ENCODE measurements at places on chromosomes 3 and 15.

DNA sequence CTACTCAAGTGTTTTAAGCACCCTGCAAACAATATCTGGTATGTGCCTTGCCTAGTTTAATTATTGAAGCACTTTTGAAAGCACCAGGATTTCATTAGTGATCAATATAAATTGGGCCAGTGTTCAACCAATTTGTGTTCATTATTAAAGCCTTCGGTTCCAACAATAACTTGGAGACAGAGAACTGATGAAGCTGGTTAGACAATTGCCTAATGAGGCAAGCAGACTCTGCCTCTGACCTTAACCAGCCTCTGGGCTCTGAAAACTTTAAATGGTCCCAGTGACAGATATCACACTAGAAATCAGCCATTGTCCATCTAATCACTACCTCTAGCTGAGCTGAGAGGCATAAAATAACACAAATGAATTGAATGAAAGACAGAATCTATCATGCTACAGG is 139.9 kb upstream of the CNTN6 start:
- DNase-seq: no peak

- DNase-seq: peak; percentile 71
Observed at GRCh38 chr3:157282261-157283191, 122.6 kb upstream of the CCNL1 start.

GRCh38 chr3:105715372-105715771 is 153.4 kb downstream of the CBLB start:
- peak; percentile 9 for DNase-seq

DNA sequence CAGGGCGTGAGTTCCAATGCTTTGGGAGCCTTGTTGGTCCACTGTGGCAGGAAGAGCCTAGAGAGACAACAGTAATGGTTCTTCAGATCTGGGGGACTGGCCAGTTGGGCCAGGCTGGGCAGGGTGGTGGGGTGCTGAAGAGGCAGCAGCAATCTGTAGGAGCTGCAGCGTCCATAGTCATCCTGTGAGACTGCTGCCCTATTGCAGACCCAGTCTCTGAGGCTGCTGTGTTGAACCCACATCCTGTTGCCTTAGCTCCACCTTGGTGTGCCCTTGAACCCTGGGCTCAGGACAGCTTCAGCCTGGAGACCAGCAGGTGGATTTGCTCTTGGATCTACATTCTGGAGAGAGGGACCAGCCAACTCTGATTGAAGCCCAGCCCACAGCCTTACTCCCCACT is 23.6 kb upstream of the ETV5 start:
- no peak for DNase-seq

- no peak for DNase-seq
Observed at GRCh38 chr15:44136991-44137477, 58.0 kb downstream of the FRMD5 start.

DNA sequence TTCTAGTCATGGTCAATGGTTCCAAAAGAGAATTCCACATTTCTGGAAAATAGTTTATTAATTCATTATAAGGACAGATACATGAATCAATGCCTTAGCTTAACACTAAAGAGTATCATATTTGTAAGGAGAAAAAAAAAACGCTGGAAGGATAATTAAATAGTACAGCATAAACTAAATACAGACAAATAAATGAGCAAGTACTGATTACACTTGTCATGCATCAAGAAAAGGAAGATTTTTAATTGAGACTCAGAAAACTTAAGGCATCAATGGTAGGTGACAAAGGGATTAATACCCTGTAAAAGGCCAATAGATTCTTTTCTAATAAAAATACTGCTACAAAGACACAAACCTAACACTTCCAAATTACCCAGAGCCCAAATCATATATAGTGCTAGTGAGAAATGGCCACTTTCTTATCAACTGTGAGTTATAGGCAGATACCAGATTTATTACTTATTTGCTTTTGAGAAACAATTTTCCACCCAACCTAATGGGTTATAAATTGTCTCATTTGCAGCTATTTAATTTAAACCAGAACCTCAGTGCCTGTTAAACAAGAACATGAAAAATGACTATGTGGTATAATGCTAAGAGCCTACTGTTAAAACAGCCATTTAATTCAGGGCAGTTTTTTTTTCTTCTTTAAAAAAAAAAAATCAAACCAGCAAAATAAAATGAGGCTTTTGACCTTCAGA is 3.8 kb upstream of the IGDCC3 start:
- DNase-seq: no peak

GRCh38 chr15:88400591-88401250 is 66.5 kb downstream of the MRPL46 start:
- DNase-seq: no peak

DNA sequence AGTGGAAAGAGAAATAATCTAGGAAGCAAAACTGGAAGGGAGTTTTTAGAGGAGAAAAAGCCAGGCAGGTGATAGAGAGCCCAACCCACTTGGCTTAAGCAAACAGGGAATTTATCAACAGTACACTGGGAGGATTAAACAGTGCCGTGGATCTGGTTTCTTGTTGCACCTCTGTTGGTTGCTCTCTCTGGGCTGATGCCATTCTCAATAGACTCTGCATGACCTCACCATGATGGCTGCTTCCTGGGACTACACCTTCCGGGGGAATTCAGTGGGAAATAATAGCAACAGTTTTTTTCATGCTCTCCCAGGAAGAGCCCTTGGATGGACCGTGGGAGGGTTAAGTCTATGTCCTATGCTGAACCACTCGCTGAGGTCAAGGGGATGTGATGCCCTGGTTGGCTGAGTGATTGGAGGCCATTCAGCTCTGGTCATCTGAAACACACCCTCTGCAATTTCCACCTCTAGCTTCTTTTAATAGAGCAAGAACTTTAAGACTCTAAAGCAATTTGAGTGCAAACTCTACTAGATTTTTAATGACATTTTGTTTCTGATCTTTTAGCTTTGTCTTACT is 74.2 kb downstream of the EPHB1 start:
- DNase-seq: no peak

DNA sequence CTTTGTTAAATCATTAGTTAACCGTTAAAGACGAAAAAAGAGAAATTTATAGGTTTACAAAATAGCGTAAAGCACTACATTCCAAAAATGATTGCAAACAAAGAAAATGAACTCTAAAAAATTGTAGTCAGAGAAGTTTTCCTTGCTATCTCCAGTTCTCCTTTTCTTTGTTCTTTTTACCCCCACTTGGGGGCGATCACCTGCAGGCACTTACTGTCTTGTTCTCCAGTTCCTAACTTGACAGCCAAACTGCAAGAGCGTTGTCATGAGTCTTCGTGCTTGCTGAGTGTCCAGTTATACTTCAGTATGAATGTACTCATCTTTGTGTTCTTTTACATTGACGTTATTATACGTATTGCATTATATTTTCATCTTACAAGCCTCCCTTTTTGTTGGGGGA is 54.5 kb downstream of the CHD2 start:
- no peak for DNase-seq

GRCh38 chr3:113431811-113432210 is 9.5 kb downstream of the CFAP44 start:
- no peak for DNase-seq

DNA sequence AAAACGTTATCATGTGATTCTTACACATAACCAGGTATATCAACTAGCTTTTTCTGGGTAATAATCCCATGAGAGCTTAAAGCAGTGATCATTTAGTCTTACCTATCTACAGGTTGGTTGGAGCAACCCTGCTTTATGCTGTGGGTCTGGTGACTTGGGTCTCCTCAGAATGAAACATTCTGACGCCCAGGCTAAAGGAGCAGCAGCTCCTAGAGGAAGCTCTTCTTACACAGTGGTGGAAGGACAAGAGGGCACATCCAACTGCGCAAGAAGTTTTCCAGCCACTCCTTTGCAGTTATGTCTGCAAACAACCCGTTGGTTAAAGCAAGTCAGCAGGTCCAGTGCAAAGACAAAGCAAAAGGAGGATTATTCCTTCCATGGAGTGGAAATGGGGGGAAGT is 377.5 kb downstream of the EDEM1 start:
- no peak for DNase-seq

DNA sequence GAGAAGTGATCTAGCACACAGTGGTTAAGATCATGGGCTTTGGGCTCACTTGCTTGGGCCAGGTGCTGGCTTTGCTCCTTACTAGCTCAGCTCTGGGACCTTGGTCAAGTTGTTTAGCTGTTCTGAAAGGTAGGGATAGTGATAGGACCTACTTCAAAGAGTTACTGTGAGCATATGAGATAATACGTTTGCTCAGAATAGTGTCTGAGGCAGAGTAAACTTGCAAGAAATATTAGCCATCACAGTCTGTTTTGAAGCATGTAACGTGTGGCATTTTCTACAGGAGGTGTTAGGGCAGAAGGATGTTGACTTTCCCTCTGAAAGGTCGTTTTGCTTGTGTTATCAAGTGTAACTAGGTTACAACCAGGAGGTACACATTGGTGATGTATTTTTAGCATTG is 34.5 kb upstream of the NFKBIZ start:
- DNase-seq: no peak

DNA sequence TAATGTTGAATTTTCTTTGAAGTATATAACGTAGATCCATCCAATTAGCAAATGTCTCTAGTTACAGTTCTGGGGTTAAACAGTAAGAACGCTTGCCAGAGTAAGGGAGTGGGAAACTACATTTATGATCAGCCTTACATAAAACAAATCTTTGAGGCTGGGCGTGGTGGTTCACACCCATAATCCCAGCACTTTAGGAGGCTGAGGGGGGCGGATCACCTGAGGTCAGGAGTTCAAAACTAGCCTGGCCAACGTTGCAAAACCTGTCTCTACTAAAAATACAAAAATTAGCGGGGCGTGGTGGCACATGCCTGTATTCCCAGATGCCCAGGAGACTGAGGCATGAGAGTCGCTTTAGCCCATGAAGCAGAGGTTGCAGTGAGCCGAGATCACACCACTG is 50.1 kb upstream of the GATM start:
- no peak for DNase-seq

- DNase-seq: no peak
Observed at GRCh38 chr3:175651716-175652115, 792.6 kb downstream of the NAALADL2 start.

DNA sequence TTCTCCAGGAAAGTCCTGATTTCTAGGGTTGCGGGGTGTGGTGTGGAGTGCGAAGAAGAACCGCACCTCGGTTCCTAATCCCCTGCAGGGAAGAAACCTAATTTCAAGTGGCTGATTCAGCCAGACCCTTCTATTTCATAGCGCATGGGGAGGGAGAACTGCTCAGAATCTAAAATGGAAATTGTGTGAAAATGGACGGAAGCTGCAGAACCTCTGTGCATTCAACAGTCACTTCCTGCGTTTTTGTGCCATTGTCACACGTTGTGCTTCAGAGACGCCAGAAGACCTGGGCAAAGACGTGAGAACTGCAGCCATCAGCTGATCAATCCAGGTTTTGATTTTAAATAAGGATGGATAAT is 1.2 kb downstream of the SIDT1 start:
- peak; percentile 9 for DNase-seq

DNA sequence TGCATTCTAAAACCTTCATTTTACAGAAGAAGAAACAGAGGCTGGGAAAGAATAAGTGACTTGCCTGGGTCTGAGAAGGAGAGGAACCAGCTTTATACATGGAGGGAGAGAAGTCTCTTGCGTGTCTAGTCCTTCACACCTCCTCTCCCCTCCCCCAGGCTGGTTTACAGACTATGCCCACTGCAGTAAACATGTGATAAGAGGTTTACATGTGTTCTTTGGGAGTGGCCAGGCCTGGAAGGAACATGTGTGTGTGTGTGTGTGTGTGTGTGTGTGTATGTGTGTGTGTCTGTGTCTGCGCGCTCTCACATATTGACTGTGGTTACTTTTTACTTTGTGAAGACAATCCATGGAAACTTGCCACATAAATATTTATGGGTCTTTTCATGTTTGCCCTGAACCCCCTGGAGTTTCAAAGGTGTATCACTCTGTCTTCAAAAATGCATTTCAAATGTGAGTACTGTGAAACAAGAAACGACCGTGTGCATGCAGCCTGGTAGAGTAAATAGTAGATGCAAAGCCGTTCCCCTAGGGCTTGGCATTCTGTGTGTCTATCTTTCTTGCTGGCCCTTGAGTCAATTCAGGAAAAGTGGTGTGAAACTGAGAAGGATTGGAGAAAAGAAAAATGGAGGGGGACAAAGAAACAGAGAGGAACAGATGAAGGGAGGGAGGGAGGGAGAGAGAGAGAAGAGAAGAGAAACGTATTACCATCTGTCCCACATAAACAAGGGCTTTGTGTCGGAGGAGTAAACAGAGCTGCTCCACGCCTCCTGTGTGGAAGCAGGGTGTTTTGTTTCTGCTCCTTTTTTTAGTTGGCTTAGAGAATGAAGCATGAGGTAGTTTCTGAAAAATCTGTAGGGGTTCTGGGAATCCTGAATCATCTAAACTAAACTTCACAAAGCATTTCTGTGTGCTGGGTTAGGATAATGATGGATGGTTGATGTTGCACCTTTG is 51.7 kb downstream of the CLDN11 start:
- no peak for DNase-seq

- DNase-seq: peak; percentile 66
Observed at GRCh38 chr3:32577581-32578556, 7.2 kb upstream of the DYNC1LI1 start.

- DNase-seq: no peak
Observed at GRCh38 chr15:63708126-63708772, 111.1 kb downstream of the FBXL22 start.

- DNase-seq: no peak
Observed at GRCh38 chr3:187296058-187296457, 4.5 kb upstream of the MASP1 start.

DNA sequence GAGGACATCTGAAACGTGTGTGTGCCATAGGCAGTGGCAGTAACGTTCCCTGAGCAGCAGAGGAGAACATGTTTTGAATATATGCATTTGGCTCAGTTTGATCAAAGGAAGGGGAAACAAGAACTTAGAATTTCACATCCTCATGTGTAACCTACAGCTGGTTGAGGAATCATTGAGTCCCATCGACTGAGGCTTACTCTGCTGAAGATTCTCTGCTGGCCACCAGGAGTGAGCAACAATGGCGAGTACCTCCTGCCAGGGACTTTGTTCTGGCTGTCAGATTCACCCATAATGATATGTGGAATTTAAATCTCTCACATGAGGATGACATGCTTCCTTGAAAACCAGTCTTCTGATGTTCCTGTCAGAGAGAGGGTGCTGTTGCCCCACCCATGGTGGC is 21.3 kb downstream of the GORASP1 start:
- DNase-seq: no peak

- no peak for DNase-seq
Observed at GRCh38 chr15:99335508-99335907, 84.2 kb downstream of the LRRC28 start.

DNA sequence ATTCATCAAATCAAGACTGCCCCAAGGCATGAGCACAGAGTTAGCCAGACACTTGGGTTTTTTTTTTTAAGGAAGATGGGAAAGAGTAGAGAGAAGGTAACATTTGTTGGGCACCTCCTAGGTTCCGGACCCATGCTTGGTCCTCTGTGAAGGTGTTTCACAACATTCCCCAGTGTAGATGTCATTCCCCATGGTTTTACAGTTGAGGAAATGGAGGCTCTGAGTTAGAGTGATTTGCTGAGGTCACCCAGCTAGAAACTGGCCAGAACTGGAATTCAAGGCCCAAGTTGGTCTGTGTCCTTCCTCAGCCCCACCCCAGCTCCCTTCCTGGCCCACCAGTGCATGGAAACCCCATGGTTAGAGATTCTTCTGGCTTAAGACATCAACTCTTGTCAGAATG is 19.9 kb downstream of the WNT7A start:
- DNase-seq: no peak

GRCh38 chr3:98984024-98984423 is 82.5 kb upstream of the DCBLD2 start:
- no peak for DNase-seq

Measured in inflammatory macrophage treated with lipopolysaccharide for 1 hour (primary cell).